Activated CD4-positive, alpha-beta T cell treated with anti-CD3 and anti-CD28 coated beads, Interleukin-2, Interleukin-6, amounts not matched to agents 100 ng/mL and 50 ng/mL, durations not matched to agents 16 hours and 8 hours (primary cell): ENCODE measurements at places on chromosomes 2 and 18.

DNA sequence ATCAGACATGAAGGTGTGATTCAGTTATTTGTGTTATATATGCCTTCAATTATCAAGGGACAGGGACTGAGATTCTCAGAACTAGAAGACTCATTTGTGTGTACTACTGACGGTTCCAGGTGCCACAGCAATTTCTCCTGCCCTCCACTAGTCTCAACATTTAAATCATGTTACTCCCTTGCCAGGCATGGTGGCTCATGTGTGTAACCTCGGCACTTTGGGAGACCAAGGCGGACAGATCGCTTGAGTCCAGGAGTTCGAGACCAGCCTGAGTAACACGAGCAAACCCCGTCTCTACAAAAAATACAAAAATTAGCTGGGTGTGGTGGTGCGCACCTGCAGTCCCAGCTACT lies 1.1 kb downstream of the CNDP2 start:
- peak; percentile 21 for DNase-seq

GRCh38 chr18:74255131-74255616 lies 36.6 kb downstream of the CYB5A start:
- no peak for DNase-seq

DNA sequence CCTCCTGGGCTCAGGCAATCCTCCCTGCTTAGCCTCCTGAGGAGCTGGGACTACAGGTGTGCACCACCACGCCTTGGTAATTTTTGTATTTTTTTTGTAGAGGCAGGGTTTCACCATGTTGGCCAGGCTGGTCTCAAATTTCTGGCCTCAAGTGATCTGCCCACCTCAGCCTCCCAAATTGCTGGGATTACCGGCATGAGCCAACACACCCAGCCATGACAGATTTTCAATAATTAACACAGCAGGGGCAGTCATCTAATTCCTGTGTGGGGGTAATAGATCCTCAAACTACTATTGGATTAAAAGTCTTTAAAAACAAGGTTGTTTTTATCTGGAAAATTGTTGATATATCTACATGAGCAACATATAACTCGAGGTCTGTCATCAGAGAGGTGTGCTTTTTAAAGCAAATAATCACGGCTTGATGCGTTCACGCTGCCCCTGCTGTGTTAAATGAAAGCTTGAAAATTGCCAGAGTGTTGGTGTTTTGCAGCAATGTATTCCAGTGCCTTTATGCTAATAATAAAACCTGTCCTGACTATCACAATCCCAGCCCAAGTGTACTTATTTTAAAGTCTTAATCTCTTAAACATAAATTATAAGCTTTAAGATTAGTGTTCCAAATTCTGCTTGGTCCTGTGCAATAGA lies 35.6 kb upstream of the ASB1 start:
- no peak for DNase-seq

DNA sequence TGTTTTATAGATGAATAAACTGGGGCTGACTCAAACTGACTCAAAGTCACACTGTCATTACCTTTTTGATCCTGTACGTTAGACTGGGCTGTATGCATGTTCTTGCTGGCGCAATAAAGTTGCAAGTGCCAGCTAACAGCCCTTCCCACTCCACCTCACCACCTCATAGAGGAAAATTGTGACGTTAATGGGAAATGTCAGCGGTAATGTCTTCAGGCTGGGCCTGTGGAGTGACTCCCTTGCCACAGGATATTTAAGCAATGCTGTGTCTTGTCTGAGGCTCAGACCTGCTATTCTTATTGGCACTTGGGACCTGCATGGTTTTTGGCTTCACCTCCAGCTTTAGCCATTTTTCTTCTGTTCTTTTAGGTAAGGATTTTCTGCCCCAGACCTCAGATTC lies 25.2 kb upstream of the CASP10 start:
- no peak for DNase-seq

DNA sequence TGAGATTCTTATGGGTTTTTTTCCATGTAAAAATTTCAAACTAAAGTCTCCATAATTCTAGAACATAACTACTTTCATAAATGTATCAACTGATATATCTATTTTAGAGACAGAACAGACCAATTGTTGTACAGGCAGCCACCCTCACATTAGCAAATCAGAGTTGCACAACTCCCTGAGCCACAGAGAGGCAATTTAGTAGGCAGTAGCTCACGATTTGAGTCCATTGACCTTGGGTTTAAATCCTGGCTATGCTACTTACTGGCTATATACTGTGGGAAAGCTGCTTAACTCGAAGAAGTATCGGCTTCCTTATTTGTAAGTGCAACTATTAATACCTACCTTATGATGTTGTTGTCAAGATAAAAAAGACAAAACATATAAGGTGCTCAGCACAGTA lies 16.2 kb downstream of the MTIF2 start:
- DNase-seq, result no peak

DNA sequence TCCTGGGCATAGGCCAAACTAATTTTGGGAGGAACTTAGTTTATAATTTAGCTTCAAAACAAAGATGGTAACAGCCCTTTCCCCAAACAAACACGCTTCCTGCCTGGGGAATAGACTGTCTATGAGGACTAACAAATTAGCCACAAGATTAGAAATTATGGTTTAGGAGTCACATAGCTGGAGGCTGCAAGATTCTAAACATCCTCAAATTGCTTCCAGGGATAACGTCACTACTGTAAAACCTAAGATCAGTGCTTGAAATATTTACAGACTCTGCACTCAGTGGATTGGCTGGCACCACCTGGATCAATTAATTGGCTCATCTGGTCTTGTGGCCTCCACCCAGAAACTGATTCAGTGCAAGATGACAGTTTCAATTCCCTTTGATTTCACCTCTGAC lies 118.0 kb upstream of the TACR1 start:
- no peak for DNase-seq

- DNase-seq, result no peak
These were observed 122.2 kb downstream of the TANC1 start for GRCh38 chr2:159090514-159091201.

DNA sequence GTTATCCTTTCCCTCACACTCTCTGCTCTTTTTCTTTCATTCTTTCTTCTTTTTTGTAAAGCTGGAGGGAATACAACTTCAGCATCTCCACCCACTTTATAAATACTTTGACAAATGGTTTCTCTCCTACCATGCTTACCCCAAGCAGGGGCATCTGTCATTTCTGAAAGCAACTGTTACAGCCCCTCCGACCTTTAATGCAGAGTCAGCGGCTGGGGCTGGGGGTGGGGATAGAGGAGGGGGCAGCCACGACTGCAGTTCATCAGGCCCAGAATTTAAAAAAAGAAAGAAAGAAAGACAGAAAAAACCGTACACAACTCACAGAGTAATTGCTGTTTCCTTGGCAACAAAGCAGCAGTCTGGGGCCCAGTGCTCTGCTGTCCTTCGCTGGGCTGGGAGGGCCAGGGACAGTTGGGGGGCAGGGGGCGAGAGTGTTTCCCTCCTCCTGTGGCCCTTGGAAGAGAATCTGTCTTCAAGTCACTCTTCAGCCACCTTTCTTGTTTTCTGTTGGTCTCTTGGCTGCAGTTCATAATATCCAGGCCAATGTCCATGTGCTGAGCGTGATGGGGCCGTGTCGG lies 53.8 kb downstream of the CELF4 start:
- DNase-seq, result no peak

- DNase-seq, result no peak
These were observed 14.0 kb downstream of the FER1L5 start for GRCh38 chr2:96656540-96656939.

- no peak for DNase-seq
These were observed 5.2 kb upstream of the MAP3K2 start for GRCh38 chr2:127392828-127393578.

DNA sequence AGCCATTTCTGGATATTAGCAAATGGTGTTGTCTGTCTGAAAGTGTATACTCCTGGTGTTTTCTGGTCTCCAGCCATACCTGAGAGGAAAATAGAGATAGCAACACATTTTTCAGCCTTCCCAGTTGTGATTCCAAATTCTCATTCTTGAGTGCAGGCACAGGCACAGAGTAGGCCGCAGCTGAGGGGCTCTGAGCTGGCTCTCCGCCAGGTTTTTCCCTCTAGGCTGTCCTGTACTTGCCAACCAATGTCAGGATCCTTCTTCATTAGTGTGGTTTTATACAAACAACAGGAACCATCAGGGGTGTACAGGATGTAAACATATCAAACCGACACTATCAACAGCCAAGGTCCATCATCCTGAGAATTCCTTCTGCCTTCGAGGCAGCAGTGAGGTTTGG lies 1733.6 kb upstream of the CELF4 start:
- DNase-seq, result no peak

DNA sequence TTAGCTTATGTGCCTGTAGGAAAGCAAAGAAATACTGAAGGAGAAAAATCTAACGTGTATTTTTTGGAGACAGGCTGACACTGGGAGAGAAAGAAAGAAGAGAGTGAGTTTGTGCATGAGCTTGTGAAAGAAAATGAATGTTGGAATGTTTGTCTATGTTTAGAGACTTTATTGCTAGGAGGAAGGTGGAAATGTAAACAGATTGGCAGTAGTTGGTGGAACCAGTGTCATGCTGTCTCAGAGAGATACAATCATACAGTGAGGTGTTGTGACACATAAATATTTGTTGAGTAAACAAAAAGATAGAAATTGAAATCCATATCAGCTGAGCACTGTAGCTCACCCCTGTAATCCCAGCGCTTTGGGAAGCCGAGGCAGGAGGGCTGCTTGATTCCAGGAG lies 222.2 kb upstream of the MEIS1 start:
- DNase-seq, result no peak

GRCh38 chr18:59065684-59066083 lies 74.0 kb upstream of the SEC11C start:
- DNase-seq, result no peak

DNA sequence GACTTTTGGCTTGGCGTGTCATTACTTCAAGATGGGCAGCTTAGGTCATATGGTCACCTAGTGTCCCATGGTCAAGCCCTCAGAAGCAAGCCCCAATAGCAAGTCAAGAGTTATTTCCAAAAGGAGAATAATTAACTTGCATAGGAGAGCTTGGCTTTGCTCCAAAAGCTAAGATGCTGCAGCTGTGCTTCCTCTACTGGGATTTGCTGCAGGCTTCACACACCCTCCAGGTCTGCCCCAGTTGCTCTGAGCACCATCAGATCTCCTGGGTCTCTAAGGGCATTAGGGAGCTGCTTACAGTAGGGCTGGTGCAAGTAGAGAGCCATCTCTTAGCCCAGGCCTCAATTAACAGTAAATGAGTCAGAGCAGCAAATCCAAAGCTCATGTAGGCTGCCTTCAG lies 46.6 kb downstream of the THUMPD2 start:
- DNase-seq, result no peak

GRCh38 chr2:233714121-233714520 lies 1.4 kb downstream of the UGT1A5 start:
- no peak for DNase-seq

GRCh38 chr2:132825601-132826000 lies 155.6 kb upstream of the LYPD1 start:
- DNase-seq, result no peak

DNA sequence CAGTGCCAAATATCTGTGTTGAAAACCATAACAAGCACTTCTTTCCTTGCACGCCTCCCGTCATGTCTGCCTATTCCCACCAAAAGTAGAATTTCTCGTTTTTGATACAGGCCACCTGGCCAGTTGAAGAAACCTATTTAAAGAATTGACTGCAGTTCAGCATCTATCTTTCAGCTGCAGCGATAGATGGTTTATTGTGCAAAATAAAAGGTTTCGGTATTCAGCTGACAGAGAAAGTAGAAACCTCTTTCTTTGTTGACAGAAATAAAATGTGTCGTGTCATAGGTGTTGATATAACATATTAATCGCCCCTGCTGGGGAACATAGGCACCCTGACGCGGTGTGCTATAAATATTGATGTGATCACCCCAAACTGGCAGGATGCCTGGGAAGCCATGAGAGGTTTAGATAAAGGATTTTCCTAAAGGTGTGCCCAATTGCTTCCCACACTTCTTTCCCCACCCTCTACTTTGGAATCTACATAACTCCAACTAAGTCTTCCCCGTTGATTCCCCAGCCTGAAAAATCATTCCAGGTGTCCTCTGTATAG lies 570.4 kb downstream of the CCDC85A start:
- DNase-seq, result no peak

DNA sequence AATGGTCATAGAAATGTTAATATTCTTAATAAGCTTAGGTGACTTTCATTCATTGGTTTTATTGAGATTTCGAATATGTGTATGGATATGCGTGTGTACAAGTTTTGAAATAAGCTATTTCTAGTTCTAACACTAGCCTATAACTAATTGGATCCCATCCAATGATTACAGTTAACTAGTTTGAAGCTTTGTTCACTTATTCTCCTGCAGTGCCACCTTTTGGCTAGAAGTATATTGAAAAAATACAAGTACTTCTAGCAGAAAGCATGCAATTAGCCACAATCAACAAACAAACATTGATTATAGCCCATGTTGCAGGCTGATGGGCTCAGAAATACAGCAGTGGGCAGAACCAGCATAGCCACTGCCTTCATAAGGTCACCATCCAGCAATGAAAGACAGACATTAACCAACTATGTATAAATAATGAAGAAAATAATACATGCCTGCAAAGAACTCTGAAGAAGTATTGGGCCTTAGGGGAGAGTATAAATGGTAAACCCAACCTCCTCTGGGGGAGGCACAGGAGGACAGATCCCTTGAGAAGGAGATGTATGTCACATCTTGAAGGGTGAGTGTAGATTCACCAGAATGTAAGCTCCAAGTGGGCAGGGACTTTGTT lies 5.1 kb upstream of the PIEZO2 start:
- DNase-seq, result peak; percentile 33

- DNase-seq, result no peak
These were observed 73.6 kb downstream of the VWA3B start for GRCh38 chr2:98160554-98160953.

DNA sequence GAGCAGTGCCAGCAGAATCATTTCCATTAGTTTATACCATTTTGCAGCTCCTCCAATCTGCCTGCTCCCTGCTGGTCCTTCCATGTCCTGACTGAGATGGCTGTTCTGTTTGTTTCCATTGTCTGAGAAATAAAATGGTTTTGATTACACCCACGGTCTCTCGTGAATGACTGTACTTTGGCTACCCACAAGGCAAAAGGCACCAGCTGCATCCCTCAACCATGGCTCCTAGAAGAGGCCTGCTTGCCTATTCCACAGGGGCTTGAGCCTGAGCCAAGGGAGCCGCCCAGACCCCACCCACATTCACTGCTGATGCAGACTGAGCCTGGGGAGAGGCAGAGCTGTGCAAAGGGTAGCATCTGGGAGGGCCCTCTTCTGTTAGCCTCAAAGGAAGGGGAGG lies 31.2 kb downstream of the MARCHF4 start:
- DNase-seq, result no peak

- no peak for DNase-seq
These were observed 693.9 kb upstream of the ID2 start for GRCh38 chr2:7987992-7988391.

- no peak for DNase-seq
These were observed 1008.5 kb upstream of the FANCL start for GRCh38 chr2:59249441-59250306.

GRCh38 chr2:221818616-221819320 lies 246.7 kb upstream of the EPHA4 start:
- DNase-seq, result no peak

GRCh38 chr2:224041554-224041953 lies 2.5 kb upstream of the SERPINE2 start:
- no peak for DNase-seq

GRCh38 chr2:240962300-240963064 lies 35.9 kb upstream of the SNED1 start:
- DNase-seq, result no peak
